Thymus (tissue), 14 donors: ENCODE measurements at places on chromosomes 16 and 17.

DNA sequence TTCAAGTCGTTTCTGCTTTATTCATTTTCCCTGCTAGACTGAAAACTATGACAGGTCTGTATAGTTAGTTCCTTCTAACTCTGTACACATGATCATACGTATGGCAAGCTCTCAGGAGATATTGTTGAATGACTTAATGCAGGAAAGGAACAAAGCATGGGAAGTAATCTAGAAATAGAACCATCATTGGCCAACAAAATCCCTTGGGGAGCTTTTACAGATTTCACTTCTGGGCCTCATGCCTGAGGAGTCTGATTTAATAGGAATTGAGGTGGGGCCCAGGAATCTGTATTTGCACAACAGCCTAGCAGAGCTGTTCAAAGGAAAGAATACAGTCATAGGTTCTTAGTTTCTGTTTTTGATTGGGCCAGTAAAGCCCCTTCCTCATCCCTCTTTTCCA, 229.2 kb downstream of the MAP2K6 start:
- no peaks in the 10 kb centered on the region for H3K27me3 ChIP-seq
- H3K27ac ChIP-seq, result no peak overlapping the region
- no peak overlapping the region for H3K4me3 ChIP-seq
- H3K4me1 ChIP-seq, result no peaks in the 10 kb centered on the region

DNA sequence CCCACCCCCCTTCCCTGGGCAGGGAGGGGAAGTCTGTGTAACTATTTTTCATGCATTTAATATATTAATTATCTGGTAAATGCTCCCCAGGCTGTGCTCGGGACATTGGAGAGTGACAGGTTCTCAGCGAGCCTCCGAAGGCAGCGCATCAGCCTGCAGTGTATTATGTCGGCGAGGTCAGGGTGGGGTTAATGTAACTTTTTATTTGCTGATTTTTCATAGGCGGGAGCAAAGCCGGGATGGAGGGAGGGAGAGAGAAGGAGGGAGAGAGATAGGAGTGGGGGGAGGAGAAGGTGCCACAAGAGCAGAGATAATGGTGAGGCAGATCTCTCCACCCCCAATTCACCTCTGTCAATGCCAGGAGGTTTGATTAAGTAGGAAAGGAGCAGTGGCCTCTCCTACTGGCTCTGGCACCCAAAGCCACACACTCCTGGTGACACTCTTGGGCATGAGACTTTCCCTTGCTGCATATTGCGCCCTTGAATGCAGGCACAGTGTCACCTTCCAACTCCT, 104.0 kb downstream of the MRM1 start:
- H3K27ac ChIP-seq, result no peak overlapping the region
- no peaks in the 10 kb centered on the region for H3K36me3 ChIP-seq
- peaks cover 16% of the 10 kb centered on the region for H3K27me3 ChIP-seq

DNA sequence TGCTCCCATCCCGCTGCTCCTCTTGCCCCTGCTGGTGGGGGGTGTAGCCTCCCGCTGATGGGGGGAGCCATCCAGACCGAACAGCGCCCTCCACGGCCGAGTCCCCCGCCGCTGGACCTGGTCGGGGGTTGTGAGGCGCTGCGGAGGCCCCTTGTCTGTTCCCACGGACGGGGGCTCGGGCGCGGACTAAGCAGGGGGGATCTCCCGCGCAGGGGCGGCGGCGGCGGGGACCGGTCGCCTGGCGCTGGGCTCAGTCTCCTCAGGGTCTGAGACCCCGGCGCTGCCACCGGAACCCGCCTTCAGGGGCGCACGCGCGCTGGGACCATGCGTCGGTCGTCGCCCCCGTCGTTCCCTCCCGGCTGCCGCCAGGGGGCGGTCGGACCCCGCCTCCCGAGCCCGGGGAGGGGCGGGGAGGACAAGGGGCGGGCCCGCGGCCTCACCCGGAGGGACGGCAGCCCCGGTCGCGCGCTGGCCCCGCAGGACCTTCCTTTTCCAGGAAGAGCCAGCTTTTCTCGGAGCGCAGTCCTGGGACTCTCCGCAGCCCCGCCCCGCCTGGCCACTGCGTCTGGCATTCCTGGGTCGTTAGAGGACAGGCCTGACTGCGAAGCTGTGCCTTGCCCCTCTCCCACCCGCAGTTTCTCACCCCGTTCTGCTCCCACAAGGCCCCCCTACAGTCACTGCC, 6.3 kb upstream of the IL32 start:
- peaks cover 16% of the 10 kb centered on the region for H3K36me3 ChIP-seq
- DNase-seq, result peak; percentile 82
- H3K27ac ChIP-seq, result peak overlapping the region; percentile 68
- H3K4me3 ChIP-seq, result peak overlapping the region; percentile 89
- no peaks in the 10 kb centered on the region for H3K27me3 ChIP-seq
- H3K4me1 ChIP-seq, result peaks cover 45% of the 10 kb centered on the region

GRCh38 chr17:16939606-16940115, 32.3 kb downstream of the TNFRSF13B start:
- H3K4me1 ChIP-seq, result peaks cover 14% of the 10 kb centered on the region
- DNase-seq, result no peak
- no peaks in the 10 kb centered on the region for H3K27me3 ChIP-seq
- no peaks in the 10 kb centered on the region for H3K36me3 ChIP-seq
- H3K27ac ChIP-seq, result no peak overlapping the region

GRCh38 chr16:50538411-50539052, 9.7 kb upstream of the NKD1 start:
- H3K4me1 ChIP-seq, result no peaks in the 10 kb centered on the region
- no peak overlapping the region for H3K27ac ChIP-seq
- DNase-seq, result no peak
- H3K27me3 ChIP-seq, result peaks cover 39% of the 10 kb centered on the region
- H3K36me3 ChIP-seq, result no peaks in the 10 kb centered on the region

DNA sequence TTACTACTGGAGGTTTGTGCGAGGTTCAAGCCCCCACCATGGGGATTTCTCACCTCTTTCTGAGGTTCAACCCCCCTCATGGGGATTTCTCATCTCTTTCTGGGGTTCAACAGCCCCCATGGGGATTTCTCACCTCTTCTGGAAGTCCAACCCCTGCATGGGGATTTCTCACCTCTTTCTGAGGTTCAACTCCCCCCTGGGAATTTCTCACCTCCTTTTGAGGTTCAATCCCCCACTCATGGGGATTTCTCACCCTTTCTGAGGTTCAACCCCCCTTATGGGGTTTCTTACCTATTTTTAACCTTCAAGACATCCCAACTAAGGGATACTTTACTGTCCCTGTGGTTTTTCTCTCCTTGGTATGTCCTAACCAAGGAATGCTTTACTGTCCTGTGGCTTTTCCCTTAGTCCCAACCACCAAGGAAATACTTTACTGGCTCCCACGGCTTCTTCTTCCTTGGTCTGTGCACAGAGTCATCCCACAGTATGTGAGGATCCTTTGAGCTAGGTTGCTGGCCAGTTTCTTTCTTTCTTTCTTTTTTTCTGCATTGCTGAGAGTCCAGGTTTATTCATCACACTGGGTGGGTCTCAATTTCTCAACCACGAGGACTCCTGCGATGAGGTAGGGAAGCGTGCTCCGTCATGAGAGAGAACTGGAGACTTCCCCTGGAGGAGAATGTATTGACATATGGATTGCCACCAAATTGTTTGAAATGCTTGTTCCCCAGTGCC, 2140.2 kb downstream of the TP53TG3F start:
- H3K27ac ChIP-seq, result no peak overlapping the region
- DNase-seq, result no peak
- H3K27me3 ChIP-seq, result no peaks in the 10 kb centered on the region
- no peaks in the 10 kb centered on the region for H3K36me3 ChIP-seq
- H3K4me1 ChIP-seq, result no peaks in the 10 kb centered on the region

- no peaks in the 10 kb centered on the region for H3K27me3 ChIP-seq
- H3K4me3 ChIP-seq, result no peak overlapping the region
- H3K27ac ChIP-seq, result no peak overlapping the region
- H3K4me1 ChIP-seq, result no peaks in the 10 kb centered on the region
- no peaks in the 10 kb centered on the region for H3K36me3 ChIP-seq
- no peak for DNase-seq
Observed at GRCh38 chr16:57049678-57050077, 42.7 kb upstream of the CPNE2 start.

DNA sequence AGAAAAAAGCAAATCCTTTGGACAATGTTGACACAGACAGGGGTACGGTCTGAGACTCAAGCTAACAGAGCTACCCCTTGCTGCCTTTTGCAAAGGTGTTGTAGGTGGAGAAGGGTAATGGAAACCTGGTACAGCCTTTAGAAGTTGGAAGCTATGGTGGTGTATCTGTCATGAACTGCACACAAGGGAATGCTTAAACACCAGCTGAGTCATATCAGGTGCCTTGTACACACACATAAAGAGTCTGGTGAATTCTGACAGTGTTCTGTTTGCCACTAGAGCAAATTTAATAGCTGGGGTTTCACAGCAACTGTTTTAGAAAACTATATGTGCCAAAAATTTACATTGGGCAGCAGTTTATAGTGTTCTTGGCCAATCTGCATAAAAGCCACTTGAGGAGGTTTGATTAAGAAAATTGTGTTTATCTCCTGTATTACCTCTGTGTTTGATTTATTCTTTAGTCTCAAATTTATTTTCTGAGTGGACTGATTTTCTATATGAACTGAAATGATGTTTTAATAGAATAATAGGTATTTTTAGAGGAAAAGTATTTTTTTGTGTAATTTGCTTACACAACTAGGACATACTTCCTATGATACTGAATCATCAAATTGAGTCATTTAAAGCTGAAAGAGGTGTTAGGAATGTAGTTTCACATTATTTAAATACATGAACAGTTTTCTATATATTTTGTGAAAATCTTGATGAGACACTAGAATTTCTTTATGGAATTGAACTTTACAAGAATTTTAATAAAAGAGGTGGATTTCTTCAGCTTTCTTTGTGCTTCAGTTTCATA, 136.9 kb downstream of the MAP2K6 start:
- H3K27ac ChIP-seq, result no peak overlapping the region
- no peak overlapping the region for H3K4me3 ChIP-seq
- DNase-seq, result no peak

DNA sequence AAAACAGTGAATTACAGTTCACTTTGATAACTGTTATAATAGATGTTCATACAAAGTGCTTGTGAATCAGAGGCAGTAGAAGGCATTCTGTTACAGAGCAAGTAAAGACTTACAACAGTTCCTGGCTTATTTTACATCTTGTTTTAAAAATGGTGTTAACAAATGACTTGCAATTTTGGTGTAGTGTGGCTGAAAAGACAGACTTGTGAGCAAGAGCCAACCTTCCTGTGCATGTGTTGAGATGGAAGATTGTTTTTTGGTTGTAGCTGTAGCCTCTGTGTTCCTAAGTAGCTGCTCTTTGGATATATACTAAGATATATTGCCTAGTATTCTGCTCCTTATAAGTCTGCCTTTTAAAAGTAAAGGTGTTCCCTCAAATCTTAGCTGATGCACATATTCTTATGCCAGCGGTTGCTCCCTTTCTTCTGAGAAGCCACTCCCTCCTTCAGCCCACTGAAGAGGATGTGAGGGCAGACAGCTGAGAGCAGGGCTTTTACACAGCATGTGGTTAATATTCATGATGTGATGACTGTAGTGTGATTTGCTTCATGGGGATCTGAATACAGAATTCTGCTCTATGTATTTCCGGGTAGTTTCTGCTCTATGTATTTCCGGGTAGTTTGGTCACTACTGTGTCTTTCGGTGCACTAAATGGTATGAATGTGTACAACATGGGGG, 182.3 kb downstream of the PHKB start:
- H3K4me1 ChIP-seq, result no peaks in the 10 kb centered on the region
- no peak overlapping the region for H3K4me3 ChIP-seq
- H3K27ac ChIP-seq, result no peak overlapping the region
- H3K36me3 ChIP-seq, result no peaks in the 10 kb centered on the region
- DNase-seq, result no peak

GRCh38 chr17:2051933-2052559, 2.9 kb upstream of the HIC1 start:
- peaks cover 50% of the 10 kb centered on the region for H3K4me1 ChIP-seq
- H3K36me3 ChIP-seq, result no peaks in the 10 kb centered on the region
- no peak overlapping the region for H3K4me3 ChIP-seq

DNA sequence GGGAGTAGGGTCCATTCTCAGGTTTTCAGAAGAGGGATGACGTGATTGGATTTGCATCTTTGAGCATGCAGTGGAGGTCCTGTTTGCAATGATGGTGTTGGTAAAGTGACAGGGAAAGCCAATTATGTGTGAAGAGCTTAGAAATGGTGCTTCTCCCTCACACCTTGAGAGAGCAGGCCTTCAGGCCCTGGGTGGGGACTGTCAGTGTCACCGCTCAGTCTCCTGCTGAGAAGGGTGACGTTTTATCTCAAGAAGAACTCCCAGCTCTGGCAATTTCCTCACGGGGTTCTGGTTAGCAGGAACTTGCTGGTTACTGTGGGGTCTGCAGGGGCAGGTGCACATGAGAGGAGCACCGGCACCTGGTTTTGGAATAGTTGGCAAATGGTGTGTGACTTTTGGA, 11.2 kb downstream of the PLCG2 start:
- DNase-seq, result no peak
- H3K36me3 ChIP-seq, result peaks cover 2% of the 10 kb centered on the region
- no peaks in the 10 kb centered on the region for H3K4me1 ChIP-seq
- H3K4me3 ChIP-seq, result no peak overlapping the region
- no peaks in the 10 kb centered on the region for H3K27me3 ChIP-seq

GRCh38 chr17:34800661-34801060, 160.6 kb downstream of the CCT6B start:
- DNase-seq, result no peak
- no peak overlapping the region for H3K27ac ChIP-seq
- H3K4me1 ChIP-seq, result no peaks in the 10 kb centered on the region
- H3K4me3 ChIP-seq, result no peak overlapping the region
- H3K27me3 ChIP-seq, result no peaks in the 10 kb centered on the region

- H3K4me1 ChIP-seq, result peaks cover 95% of the 10 kb centered on the region
- H3K4me3 ChIP-seq, result peak overlapping the region; percentile 21
- H3K36me3 ChIP-seq, result peaks cover 4% of the 10 kb centered on the region
Observed at GRCh38 chr17:416293-417206, 63.9 kb upstream of the RPH3AL start.

GRCh38 chr17:64261417-64262145, 1.5 kb downstream of the TEX2 start:
- no peak for DNase-seq
- no peaks in the 10 kb centered on the region for H3K36me3 ChIP-seq
- peaks cover 27% of the 10 kb centered on the region for H3K4me1 ChIP-seq
- peak overlapping the region; percentile 74 for H3K4me3 ChIP-seq
- peak overlapping the region; percentile 79 for H3K27ac ChIP-seq

- no peak overlapping the region for H3K4me3 ChIP-seq
- H3K27ac ChIP-seq, result peak overlapping the region; percentile 67
- no peaks in the 10 kb centered on the region for H3K27me3 ChIP-seq
Observed at GRCh38 chr16:18804540-18804939, 3.2 kb upstream of the ARL6IP1 start.
